ENCODE measurements at places on chromosomes 1 and 21.

- no peak for DNase-seq
Observed at GRCh38 chr1:198169672-198170071, 12.9 kb downstream of the NEK7 start.

DNA sequence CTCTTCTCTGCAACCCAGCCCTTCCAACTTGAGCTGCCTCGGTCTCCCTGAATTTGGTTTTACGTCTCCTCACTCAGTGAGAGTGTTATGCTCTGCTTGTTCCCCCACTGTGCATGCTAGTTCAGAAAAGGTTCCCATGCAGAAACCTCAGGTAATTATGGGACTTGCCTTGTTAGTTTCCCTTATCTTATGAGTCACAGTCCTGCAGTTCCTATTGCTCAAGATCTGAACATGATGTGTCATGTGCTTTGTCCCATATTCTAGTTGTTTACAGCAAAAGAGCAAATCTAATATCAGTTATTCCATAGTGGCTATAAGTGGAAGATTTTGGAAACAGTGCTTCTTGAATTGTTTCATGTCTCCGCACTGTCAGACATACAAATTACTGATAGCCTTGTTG lies 74.4 kb downstream of the DUSP10 start:
- DNase-seq = peak; percentile 77

- DNase-seq = no peak
Observed at GRCh38 chr1:2224631-2225428, 3.3 kb upstream of the SKI start.

GRCh38 chr1:79133774-79134364 lies 127.3 kb upstream of the ADGRL4 start:
- no peak for DNase-seq

DNA sequence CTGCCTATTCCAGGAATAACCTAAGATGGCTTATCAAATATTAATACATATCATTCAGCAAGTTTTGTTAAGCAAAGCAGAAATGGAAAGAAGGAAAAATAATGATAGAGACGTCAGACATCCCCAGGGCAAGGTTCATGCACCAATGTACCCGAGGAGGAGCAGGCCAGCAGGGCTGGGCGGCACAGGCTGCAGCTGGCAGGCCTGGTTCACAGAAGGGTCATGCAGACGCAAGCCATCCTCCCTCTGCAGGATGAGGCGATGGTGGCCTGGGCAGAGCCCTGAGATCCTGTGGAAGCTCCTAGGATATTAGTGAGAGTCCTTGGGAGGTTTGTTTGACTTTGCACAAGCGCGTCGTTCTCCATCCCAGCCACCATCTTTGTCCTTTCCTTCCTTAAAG lies 30.0 kb downstream of the BATF3 start:
- no peak for DNase-seq

- no peak for DNase-seq
Observed at GRCh38 chr1:164617377-164618201, 58.6 kb downstream of the PBX1 start.

- DNase-seq = no peak
Observed at GRCh38 chr1:39418236-39418635, 73.2 kb upstream of the BMP8A start.

GRCh38 chr1:183370399-183371058 lies 47.7 kb downstream of the NMNAT2 start:
- DNase-seq = no peak

GRCh38 chr21:42923553-42924432 lies 1.6 kb downstream of the ERVH48-1 start:
- peak; percentile 75 for DNase-seq

- no peak for DNase-seq
Observed at GRCh38 chr1:19888112-19888511, 5.9 kb downstream of the OTUD3 start.

- DNase-seq = no peak
Observed at GRCh38 chr1:4407851-4408250, 246.6 kb upstream of the AJAP1 start.

GRCh38 chr1:2585318-2586092 lies 1.1 kb upstream of the PRXL2B start:
- peak; percentile 79 for DNase-seq

DNA sequence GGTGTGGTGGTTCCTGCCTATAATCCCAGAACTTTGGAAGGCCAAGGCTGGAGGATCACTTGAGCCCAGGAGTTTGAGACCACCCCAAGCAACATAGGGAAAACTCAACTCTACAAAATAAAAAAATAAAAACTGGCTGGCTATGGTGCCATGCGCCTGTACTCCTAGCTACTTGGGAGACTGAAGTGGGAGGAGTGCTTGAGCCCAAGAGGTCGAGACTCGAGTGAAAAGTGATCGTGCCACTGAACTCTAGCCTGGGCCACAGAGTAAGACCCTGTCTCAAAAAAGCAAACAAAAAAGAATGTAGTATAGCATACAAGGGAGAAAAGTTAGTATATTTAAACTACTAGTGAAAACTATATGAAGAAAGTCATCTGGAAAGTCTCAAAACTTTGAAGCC lies 66.7 kb downstream of the ARID4B start:
- DNase-seq = no peak

GRCh38 chr1:215018555-215018954 lies 64.0 kb upstream of the KCNK2 start:
- DNase-seq = no peak

DNA sequence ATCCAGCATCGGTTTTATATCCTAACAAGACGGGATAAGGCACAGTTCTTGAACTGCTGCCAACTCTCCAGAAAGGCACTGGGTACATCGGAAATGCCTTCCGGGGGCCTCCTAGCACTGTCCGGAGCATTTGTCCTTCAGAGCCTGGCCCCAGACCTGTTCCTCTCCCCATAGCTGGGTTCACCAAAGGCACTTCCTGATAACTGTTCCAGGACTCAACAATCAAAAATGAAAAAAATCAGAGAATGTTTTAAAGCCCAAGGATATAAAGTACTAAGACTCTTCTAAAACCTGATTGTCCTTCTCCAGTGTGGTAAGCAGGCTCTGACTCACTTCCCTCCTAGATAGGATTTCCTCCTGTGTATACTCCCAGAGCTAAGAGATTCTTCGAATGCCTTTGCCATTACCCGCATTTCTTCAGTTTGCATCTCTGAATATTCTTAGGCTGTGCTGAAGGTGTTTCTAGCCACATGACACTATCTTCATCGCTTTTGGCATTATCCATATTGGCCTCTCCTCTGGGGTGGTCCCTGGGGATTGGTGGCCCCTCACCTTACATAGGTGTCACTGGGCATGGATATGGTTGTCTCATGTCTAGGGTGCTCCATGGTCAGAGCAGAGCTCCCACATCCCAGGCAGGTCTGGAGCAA lies 112.9 kb downstream of the ZBTB18 start:
- DNase-seq = no peak

- no peak for DNase-seq
Observed at GRCh38 chr1:178516110-178516509, 3.2 kb downstream of the TEX35 start.

DNA sequence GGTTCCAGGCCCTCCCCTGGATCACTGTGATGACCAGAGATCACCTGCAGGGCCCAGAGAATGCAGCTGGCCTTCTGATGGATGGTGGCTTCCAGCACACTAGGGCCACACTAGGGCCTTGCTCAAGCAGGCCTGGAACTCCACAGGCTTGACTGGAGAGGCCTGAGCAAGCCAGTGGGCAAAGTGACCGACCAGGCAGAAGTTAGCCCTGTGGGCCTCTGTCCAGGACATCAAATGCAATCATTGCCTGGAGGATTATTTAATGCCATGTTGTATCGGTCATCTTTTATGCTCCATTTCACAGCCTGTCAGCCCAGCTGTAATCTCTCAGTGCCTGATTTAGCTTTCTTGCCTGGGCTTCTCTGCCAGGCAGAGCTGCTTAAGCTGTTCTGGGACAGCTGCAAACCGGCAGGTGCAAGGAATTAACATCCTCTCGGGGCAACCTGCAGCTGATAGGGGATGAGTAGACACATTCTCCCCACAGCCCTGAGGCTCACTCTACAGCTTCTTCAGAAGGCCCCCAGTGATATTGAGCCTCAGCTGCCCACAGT lies 17.7 kb downstream of the NENF start:
- DNase-seq = no peak

- DNase-seq = no peak
Observed at GRCh38 chr1:215529111-215529510, 38.0 kb upstream of the KCTD3 start.

GRCh38 chr1:42114229-42114628 lies 39.0 kb upstream of the GUCA2B start:
- DNase-seq = no peak

DNA sequence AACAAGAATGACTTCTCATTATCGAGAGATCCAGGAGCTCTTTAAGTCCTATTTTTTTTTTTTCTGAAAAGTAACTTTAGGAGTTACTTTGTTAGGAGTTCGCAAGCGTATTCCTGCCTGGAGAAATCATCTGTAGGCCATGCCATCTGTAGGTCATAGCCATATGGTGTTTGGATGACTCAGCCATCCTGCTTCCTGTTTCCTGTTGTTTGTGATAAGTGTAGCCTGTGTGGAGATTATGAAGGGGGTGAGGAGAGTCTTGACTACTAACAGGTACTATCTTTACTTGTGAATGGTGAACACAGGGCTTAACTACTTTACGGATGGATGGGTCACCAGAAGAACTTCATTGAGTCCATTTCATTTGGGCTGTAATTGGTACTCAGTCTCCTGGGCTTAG lies 327.2 kb downstream of the PTPRU start:
- no peak for DNase-seq

GRCh38 chr21:25845729-25846256 lies 111.0 kb downstream of the GABPA start:
- DNase-seq = no peak

DNA sequence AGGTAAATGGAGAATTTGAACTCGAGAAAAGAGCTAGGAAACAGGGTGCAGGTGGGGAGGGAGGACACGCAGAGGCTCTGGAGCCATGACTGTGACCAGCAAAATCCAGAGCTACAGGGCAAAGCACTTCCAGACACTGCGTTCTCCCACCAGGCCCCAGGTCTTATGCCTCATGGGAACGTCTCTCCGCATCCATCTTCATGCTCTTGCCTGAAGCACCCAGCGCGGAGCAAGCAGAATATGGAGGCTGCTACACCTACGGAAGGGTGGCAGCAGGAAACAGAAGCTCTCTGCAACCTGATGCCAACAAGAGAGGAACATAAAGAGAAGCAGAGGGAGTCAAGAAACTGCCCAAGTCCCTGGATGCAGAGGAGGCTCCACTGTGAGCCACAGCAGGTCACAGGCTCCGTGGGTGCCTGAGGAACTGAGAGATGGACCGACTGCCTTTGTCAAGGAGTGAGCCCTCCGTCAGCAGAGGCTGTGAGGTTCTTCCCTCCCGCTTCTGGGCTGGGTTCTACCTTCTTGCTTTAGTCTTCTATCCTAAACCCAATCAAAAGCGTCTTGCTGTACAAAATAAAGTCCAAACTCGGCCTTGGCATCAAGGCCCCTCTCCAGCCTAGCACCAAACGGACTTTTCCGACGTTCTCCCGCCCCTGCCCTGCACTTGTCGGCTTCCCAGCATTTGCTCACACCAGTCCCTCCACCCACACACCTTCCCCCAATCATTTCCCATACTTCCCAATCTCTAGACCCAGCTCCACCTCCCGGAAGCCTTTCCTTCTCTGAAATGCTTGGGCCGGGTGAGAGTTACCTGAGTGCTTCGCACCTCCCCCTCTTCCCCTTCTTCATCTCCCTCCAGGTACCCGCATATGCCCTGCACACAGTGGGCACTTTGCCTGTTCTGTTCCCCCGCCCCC lies 930 bp downstream of the DHCR24 start:
- peak; percentile 74 for DNase-seq

GRCh38 chr1:65045022-65045817 lies 78.9 kb upstream of the JAK1 start:
- peak; percentile 49 for DNase-seq

- no peak for DNase-seq
Observed at GRCh38 chr21:32941263-32941662, 84.5 kb upstream of the OLIG2 start.

DNA sequence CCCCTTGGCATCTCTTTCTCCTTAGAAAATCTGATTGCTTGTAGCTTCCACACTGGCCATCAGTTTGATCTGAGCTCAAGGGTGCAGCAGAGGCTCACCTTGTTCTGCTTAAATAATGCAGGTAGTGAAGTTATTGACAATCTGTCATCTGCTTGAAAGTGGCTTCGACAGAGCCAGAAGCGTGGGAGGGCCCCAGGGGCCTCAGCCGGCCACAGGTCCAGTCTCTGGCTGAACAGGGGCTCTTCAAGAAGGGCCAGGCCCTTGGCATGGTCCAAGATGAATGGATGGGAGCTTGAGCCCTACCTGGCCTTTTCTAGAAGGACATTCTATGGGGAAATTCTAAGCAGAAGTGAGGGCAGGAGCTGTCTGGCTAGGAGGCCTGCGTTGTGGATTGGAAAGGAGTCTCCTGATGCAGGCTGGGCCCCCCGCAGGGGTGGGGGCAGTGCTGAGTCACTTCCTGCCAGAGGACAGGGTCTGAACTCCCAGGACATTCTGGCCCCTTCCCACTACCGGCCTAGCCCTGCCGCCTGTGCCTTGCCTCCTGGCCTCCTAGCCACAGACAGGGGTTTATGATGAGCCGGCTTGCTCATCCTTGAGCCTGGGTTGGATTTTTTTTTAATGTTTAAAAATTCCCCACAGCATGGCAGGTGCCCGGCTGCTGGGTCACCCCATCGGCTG lies 162.3 kb upstream of the VAMP3 start:
- DNase-seq = no peak

- no peak for DNase-seq
Observed at GRCh38 chr1:91120421-91120820, 98.6 kb upstream of the ZNF644 start.

- no peak for DNase-seq
Observed at GRCh38 chr1:8966606-8967005, 20.9 kb downstream of the CA6 start.

- no peak for DNase-seq
Observed at GRCh38 chr1:43436371-43436770, 17.4 kb downstream of the HYI start.

DNA sequence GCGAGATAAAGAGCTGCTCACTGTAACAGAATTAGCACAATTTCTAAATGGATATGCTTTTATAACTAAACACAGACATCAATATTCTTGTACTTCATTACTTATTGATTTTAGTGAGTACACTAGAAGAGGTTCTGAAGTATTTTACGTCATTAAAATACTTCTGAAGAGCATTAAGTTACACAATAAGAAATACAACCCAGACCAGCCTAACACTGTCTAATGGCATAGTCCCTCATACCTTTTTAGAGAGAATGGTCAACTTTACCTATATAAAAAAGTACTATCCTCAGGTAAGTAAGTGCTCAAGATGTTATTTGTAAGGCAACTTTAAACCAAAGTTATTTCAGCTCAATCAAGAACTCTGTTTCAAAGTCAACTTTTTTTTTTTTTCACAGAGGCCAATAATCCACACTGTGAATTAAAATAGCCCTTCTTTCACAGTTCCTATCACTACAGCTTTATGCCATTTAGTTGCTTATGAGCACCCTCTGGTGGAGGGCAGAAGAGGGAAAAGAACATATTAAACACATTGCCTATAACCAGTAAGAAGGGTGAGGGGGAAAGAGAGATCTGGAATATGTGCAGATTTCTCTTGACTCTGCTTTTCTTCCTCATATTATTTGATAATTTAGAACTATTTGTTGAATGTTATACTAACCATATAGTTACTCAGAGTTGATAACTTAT lies 182.1 kb upstream of the DMRTA2 start:
- peak; percentile 30 for DNase-seq

- DNase-seq = no peak
Observed at GRCh38 chr1:117664314-117664713, 58.5 kb downstream of the TENT5C start.

All from inflammatory macrophage treated with lipopolysaccharide for 1 hour (primary cell).